Stimulated activated CD4-positive, alpha-beta T cell treated with anti-CD3 and anti-CD28 coated beads, Interleukin-1b, Interleukin-23, amount 100 ng/mL, for 48 hours (primary cell): ENCODE measurements at places on chromosomes 4 and X.
A peak's percentile ranks its signal among the peaks of the same experiment; 100 is the strongest.

DNA sequence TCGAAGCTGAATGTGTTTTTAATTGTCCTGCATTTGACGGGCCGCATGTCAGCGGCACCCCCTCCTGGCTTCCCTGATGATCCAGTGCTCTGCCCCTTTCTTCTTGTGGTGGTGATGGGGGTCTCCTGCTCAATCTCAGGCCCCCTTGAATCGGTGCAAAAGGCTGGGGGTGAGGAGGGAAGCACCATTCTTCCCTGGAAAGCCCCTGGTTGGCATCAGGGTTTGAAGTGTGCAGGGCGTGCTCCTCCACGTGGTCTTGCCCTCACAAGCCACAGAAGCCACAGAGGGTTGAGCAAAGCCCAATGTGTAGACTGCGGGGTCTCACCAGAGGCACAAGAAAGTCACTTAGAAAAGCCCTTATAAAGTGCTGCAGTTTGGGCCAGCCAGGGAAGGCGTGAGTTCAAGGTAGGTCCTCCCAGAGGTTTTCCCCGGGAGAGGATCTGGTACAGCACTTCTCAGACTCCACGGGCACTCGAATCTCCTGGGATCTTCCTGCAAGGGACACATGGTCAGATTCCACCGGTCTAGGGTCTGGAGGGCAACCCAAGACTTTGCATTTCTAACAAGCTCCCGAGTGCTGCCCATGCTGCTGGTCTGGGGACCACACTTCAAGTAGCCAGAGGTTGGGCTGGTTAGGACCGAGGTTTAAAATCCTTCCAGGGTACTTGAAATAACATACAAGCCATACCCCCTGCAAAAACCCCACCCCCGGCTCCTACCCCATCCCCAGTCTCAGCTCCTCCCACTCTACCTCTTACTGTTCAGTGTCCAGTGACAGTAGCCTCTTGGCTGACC is 35.1 kb downstream of the PSAPL1 start:
- no peak for DNase-seq

GRCh38 chr4:4590546-4590945 is 48.7 kb upstream of the STX18 start:
- no peak for DNase-seq

GRCh38 chr4:183828125-183828524 is 77.0 kb upstream of the STOX2 start:
- no peak for DNase-seq

DNA sequence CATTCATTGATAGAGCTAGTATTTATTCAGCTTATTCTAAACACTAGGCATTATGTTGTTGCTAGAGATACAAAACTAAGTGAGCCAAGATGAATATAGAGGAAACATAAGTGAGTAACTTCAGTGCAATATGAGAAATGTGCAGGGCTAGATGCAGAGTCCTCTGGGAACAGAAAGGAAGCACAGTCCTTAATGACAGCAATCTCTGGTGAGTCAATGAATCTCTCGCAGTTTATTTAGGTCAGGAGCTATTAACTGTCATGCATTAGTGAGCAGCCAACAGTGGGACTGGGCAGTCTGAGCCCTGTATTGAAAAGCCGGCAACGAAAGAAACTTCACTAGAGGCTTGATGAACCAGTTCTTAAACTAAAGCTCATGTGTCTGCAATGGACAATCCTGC is 598.1 kb upstream of the MAGEB2 start:
- no peak for DNase-seq

GRCh38 chrX:116172976-116173375 is 2.4 kb downstream of the AGTR2 start:
- no peak for DNase-seq

DNA sequence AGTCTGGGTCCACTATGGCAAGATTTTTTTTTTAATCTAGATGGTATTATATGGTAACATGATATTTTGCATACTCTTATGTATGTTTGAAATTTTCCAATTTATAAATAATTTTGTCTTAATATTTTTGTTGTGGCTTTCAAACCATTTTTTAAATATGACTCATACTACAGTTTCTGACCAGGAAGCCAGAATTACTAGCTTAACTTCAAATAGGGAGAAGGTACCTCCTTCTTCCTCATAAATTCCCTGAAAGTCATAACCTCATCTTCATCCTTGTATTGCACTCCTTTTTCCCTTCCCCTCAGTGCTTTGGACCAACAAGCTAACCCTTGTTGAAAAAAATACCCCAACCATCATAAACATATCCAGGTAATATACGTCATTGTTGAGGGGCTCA is 21.6 kb downstream of the ARAP2 start:
- no peak for DNase-seq

DNA sequence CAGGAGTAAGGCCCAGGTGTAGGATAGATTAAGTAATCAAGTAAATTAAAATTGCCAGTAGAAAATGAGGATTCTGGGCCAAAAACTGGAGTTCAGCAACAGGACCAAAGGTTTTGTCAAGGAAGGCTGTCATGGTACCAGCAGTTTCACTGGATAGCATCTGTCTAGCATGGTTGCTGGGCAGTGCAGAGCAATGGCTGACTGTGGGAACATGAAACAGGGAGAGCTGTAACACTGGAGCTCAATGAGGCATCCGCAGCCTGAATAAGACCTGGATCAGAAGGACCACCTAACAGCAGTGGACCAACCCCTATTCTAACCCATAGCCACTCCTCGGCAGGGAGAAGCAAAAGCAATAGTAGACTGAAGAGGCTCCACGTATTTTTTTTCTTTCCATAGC is 132.4 kb downstream of the ATOH1 start:
- no peak for DNase-seq

- no peak for DNase-seq
These were observed 168.3 kb upstream of the HS3ST1 start for GRCh38 chr4:11596989-11597388.

DNA sequence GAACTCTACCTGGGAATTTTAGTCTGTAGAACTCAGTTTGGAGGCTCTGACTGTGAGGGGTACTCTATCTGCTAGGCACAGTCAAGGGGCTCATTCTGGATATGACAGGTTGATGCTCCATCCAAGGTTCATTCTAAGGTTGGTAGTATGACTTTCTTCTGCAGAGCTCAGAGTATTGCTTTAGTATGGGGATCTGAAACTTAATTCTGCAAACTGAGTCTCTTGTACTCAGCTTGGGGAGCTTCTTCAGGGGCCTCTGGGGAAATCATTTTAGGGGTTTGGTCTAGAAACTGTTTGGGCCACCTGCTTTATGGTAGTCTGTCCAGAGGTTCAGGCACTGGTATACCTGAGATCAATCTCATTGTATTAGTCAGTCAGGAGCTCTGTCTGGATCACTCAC is 9.7 kb upstream of the TSR2 start:
- DNase-seq, result no peak

DNA sequence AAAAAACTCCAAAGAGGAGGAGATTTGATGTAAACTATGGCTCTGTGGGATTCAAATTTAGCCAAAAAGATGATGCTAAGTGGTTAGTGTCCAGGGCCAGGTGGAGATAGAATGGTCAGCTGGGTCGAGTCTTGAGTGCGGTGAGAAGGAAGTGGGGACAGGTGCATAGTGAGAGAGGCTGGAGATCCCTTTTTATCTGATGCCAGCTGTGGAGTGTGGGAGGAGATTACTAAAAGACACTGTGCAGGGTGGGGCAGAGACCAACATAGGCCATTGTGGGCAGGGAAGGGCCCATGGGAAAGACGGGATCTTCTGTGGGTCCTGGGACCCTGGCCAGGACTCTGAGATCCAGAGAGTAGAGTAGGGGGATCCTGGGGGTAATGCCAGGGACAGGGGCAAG is 34.6 kb upstream of the LEF1 start:
- no peak for DNase-seq

- DNase-seq, result no peak
These were observed 52.6 kb downstream of the PCYT1B start for GRCh38 chrX:24594501-24594900.

DNA sequence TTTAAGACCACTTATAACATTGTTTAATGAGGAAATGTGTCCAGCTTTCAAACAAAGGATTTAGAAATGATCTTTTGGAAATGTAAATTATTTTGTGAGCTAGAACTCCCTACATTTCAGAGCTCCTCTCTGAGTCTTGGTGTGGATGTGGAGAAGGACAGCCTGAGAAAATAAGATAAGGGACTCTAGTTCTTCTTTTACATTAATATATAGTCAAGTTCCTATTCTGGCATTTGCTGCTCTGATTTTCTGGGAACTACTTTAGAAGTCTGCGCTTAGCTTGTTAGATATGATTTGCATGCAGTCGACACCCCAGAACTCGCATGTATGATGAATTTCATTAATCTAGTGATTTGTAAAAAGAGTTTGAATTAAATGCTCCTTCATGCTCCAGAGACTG is 45.5 kb downstream of the TSPAN7 start:
- DNase-seq, result no peak

DNA sequence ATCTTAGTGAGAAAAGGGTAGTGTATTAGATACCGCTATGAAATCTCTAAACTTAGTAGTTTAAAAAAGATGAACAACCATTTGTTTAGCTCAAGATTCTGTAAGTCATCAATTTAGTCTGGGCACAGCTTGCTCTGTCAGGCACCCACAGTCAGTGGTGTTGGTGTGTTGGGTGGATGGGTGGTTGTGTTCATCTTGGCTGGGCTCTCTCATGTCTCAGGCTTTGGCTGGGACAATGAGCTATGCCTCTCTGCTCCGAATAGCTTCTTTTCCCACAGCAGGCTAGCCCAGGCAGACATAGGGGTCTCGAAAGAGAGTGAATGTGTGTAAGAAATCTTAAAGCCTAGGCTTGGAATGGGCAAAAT is 127.0 kb upstream of the GATB start:
- no peak for DNase-seq

DNA sequence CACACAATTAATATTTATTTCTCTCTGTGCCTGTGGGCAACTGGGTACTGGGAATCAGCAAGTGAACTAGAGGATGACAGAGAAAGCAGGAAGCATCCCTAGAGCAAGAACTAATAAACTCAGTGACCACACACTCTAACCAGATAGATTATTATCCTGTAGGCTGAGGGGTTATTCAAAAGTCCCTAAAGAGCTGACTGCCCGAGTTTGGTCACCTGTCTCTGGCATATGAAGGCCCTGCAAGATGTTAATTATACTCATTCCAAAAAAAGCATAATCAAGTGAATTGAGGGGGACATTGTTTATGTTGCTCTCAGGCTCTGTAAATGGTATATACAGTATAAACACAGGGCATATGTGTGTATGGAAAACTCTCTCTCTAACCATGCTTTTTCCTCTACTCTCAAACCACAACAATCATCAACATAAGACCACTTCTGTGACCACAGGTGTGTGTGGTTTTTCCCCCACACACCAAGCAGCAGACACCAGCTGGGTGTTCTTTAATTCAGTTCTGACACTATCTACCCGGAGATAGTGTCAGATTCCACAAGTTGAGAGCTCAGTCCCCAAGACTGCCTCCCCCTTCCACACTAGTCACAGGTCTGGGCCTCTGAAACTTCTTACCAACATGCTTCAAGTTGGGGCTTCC is 6.2 kb upstream of the HPSE start:
- peak; percentile 42 for DNase-seq

DNA sequence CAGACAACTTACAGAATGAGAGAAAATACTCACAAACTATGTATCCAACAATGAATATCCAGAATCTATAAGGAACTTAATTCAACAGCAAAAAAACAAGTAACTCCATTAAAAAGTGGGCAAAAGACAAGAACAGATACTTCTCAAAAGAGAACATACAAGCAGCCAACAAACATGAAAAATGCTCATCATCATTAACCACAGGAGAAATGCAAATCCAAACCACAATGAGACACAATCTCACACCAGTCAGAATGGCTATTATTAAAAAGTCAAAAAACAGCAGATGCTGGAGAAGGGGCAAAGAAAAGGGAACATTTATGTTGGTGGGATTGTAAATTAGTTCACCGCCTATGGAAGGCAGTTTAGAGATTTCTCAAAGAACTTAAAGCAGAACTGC is 150.3 kb downstream of the FGF16 start:
- DNase-seq, result no peak

GRCh38 chr4:3407171-3407771 is 34.5 kb upstream of the HGFAC start:
- no peak for DNase-seq

- DNase-seq, result no peak
These were observed 106.7 kb upstream of the GK2 start for GRCh38 chr4:79514621-79515329.

DNA sequence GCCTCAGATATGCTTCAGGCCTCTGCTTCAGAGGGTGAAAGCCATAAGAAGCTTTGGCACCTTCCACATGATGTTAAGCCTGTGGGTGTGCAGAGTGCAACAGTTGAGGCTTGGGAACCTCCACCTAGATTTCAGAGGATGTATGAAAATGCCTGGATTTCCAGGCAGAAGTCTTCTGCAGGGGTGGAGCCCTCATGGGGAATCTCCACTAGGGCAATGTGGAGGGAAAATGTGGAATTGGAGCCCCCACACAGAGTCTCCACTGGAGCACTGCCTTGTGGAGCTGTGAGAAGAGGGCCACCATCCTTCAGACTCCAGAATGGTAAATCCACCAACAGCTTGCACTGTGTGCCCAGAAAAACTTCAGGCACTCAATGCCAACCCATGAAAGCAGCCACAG is 35.2 kb downstream of the TLR10 start:
- no peak for DNase-seq

GRCh38 chr4:7649741-7650531 is 215.2 kb upstream of the PSAPL1 start:
- peak; percentile 61 for DNase-seq

DNA sequence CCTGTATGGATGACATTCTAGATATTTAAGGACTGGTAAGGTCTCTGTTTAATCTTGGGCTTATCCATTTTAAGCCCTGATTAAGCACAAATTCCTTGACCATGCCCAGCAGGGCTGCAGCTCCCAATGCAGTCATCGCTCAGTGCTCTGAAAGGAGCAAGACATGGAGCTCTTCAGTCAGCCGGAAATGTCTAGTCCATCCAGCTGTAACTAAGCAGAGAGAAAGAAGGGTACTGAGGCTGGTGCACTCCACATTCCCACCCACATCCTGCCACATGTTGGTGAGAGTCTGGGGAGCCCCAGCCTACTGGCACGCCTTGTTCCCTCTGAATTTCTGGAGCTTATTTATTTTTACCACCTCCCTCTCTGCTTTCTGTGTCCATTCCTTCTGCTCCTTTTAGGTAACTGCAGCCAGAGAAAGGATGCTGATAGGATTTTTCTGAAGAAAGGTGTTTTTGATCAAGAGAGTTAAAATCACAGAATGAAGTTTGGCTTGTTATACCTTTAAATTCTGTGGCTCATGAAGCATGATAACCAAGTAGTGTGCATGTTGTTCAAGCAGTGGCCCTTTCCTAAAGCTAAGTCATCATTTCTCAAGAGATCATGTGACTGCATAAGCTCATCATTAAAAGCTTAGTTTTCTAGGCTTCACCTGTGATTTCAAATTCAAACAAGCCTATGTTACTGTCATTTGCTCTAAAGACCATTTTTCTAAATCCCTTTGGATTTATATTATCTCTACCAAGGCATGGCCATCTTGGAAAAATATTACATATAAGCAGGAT is 74.0 kb downstream of the GALNT7 start:
- no peak for DNase-seq

DNA sequence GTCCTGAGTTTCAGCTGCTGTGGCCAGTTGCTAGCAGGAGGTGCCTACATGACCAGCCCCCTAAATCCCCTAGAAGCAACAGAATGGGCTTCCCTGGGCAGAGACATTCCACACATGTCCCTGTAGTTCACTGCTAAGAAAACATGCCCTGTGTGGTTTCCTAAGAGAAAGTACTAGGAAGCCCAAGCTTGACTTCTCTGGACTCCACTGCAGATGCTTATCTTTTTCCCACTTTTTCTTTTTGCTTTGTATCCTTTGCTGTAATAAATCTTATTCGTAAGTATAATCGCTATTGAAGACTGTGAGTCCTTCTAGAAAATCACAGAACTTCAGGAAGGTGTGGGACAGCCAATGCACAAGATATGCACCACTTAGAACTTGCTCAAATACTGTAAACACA is 15.6 kb downstream of the RPGR start:
- no peak for DNase-seq
